Esophagus mucosa (tissue), 1 donor: ENCODE measurements at places on chromosomes 7 and 10. TPM values are rescaled to one million over a fixed set of nuclear protein-coding genes. Genes with fewer than 3 reads are reported as not detected.

Gene SMKR1
- not detected for total RNA-seq

Gene SPDYE5
- total RNA-seq, result not detected

Gene NACAD
- total RNA-seq, result 0.20 TPM

Gene CTTNBP2
- 16.9 TPM for total RNA-seq

Gene PKD1L1
- total RNA-seq, result 0.36 TPM

Gene HMX3
- total RNA-seq, result not detected

DNA sequence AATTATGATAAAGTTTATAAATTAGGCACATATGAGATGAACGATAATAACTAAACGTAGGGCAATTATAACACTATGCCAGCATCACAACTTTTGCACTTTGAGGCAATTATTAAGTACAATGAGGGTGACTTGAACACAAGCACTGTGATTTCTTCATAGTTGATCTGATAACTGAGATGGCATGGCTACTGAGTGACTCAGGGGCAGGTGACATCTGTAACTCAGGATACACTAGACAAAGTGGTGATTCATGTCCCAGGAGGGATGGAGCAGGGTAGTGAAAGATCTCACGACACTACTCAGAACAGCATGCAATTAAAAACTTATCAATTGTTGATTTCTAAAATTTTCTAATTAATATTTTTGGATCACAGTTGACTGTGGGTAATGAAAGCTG is 98.3 kb upstream of the ARHGAP21 start:
- peak; percentile 65 for ATAC-seq

- ATAC-seq, result no peak
These were observed 287.0 kb upstream of the AOAH start for GRCh38 chr7:37011151-37011890.

DNA sequence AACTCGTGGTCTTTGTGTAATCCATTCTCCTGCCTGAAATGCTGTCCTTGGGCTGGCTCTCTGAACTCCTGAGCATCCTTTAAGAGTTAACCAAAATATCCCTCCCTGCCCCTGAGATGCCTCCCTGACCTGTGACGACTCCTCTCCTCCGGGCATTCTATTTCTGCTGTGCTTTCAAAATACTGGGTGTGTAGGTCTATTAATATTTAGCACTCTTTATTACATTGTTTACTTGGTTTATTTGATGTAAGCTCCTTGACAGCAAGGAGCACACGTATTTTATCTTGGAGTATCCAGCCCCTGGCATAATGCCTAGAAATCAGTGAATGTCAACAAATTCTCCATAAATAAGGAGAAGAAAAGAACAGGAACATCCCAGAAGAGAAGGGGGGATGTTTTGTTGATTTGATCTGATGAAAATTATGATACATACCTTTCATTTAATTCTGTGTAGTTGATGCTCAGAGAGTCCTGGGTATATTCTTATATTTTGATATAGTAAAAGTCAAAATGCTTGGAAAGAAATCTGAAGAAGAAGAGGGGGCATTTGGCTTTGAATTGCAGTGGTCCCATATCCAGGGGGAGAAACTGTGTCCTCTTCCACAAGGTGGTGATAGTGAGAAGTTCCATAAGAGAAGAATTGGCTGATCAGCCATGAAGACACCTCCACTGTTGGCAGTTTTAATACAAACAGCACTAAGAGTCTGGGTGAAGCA is 107.7 kb upstream of the MPP7 start:
- ATAC-seq, result peak; percentile 68

DNA sequence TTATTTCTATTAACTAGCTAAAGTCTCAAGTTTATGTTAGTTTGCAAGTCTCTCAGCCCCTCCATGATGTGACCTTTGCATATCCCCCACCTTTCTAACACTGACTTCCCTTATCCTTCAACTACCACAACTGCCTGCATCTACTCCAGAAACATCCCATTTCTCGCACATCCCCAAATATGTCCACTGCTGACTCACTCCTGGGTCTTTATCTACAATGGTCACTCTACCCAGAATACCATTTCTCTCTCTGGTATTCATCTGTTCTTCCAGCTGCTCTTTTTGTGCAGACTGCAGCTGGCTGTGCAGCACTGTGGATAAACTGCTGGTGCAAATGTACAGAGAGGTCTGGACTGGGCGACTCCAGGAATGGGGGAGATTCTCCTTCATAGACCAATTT is 32.7 kb upstream of the PRSS1 start:
- ATAC-seq, result no peak

GRCh38 chr7:50264908-50265307 is 39.6 kb upstream of the IKZF1 start:
- ATAC-seq, result no peak

DNA sequence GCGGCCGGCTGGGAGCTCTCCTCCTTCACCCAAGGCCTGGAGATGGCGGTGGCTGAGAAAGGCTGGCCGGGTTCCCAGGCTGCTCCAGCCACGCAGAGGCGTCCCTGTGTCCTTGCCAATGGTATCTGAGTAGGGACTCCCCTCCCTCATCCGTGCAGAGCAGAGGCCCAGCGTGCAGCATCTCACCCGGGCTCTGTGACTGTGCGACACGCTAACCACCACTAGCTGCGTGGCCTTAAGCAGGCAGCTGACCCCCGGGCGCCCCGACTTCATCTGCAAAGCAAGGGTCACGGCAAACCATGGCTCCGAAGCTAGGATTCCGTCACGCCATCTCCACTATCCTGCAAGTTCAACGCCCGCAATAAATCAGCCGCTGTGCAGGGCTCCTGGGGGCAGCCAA is 47.2 kb upstream of the TNRC18 start:
- ATAC-seq, result no peak

DNA sequence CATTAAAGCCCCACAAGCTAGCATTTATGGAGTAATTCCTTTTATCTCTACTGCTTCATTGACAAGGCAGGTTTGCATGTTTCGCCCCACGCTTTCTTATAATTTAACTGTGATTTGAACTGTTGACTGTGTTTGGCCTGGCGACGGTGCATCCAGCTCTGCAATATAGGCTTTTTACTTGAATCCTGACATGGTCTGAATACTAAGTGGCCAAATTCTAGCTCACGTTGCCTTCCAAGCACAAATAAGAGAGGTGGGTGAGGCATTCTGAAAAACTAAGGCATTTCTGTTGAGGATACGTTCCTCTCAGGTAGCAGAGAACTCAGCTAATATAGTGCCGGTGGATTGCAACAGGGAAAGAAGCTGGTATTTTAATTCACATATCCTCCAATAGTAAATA is 61.8 kb downstream of the NRP1 start:
- ATAC-seq, result no peak
